ENCODE measurements at places on chromosomes 5 and 9. TPM values are rescaled to one million over a fixed set of nuclear protein-coding genes. Genes with fewer than 3 reads are reported as not detected.

The OR13C2 gene
- not detected for total RNA-seq

The PCDHAC1 gene
- 0.51 TPM for total RNA-seq

DNA sequence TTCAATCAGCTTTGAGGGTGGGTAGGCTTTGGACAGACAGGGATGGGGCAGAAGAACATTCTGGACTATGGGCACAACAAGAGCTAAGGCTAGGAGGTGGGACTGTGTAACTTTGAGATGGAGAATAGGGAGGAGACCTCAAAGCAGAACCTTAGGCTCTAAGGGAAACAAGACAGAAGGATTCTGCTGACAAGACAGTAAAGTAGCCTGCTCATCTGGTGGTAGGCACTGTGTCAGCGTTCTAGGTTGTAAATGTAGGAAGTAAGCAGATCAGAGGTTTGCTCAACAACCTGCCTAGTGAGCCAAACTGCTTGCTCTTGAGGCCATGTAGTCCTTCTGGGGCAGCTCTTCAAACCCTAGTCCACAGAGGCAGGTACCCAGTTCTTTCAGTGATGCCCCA lies 15.0 kb upstream of the IL12B start:
- H3K27ac ChIP-seq, result no peak overlapping the region
- no peak for DNase-seq
- H3K27me3 ChIP-seq, result peaks cover 4% of the 10 kb centered on the region

- DNase-seq, result no peak
- no peaks in the 10 kb centered on the region for H3K4me1 ChIP-seq
- H3K4me3 ChIP-seq, result no peak overlapping the region
- H3K27ac ChIP-seq, result no peak overlapping the region
- H3K36me3 ChIP-seq, result no peaks in the 10 kb centered on the region
Measured at GRCh38 chr9:95689669-95690068, 172.9 kb upstream of the PTCH1 start.

DNA sequence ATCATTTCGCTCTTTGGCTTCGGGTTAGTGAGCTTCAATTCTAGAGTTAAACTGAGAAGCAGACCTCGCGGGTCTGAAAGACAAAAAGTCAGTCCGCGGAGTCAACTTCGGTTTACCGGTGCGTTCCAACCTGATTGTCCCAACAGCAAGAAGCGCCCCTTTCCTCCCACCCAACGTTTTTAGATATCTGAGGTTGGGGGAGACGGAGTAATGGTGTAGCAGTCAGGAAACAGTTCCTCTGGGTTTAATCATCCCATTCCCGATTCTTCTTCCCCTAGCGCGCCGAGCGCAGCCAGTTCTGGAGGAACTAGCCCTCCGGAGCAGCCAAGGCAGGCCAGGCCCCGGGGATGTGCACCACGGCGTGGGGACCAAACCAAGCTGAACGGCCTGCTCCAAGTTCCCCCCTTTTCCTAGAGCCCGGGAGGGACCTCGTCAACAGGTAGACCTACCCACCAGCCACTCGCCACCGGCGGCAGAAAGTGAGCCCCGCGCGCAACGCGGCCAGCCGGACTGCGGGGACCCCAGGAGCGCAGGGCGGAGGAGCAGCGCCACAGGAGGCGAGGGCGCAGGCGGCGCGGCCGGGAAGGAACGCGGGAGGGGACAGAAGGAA lies 622 bp upstream of the ISL1 start:
- H3K27ac ChIP-seq, result no peak overlapping the region
- no peaks in the 10 kb centered on the region for H3K4me1 ChIP-seq
- H3K27me3 ChIP-seq, result peaks cover 22% of the 10 kb centered on the region
- peak overlapping the region; percentile 52 for H3K4me3 ChIP-seq
- no peak for DNase-seq

DNA sequence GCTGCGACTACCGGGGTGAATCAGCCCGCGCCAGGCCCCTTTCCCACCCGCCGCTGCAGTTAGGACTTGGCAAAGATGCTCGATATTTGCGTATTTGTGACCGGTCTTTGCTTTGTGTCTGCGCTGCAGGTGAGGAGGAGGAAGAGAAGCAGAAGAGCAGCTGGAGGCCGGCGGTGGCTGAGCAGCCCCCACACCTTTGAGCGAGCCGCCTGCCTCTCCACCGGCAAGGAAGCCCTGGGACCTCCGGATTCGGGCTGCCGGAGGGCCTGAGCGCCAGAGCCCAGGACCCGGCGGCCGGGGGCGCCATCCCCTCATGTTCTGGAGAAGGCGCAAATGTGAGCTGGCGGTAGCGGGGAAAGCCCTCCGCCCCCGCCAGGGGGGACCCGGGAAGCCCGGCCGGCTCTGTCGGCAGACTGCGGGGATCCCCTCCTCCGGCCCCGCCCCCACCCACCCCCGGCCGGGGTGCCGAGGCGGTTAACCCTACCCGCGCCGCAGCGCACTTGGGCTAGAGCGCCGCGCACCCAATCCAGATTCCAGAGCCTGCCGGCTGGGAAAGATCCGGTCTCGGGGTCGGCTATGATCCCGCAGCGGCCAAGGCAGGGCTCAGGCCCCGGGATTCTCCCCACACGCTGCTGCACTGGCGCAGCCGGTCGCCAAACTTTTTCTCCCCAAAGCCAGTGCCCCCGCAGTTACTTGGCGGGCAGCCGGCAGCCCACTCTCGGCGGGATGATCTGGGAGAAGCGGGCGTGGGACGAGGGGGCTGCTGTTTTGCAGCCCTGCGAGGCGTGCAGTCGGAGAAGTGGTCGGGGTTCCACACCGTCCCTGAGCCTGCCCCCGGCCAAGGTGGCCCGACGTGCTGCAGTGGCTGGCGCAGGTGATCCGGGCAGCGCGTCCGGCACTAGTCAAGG lies 800 bp upstream of the KCNN2 start:
- no peaks in the 10 kb centered on the region for H3K36me3 ChIP-seq
- no peak for DNase-seq
- H3K27me3 ChIP-seq, result peaks cover 31% of the 10 kb centered on the region
- H3K4me1 ChIP-seq, result no peaks in the 10 kb centered on the region

DNA sequence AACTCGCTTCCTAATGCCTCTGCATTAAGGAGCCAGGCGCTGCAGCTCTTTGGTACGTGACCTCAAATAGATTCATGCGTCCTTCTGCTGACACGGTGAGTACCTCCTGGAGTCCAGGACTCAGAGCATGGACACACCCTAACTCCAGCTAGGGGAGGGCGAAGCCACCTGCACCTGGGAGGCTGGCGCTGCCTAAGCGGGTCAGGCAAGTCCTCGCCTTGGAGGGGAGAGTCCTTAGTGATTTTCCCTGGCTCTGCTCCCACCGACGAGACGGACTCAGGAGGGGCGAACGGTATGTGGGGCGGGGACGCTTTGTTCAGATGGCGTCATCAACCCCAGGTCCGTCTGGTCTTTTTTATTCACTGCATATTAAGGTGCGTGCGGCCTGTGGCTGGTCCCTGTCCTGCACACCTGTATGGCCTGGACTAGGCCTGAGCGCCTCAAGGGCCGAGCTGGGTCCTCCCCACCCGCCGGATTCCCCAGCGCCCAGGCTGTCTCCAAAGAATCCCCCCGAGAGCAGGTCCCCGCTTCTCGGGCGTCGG lies 50.3 kb downstream of the NSUN2 start:
- no peaks in the 10 kb centered on the region for H3K36me3 ChIP-seq
- peak; percentile 10 for DNase-seq

GRCh38 chr9:38089387-38090165 lies 20.5 kb upstream of the SHB start:
- no peak overlapping the region for H3K4me3 ChIP-seq
- H3K36me3 ChIP-seq, result no peaks in the 10 kb centered on the region
- no peak overlapping the region for H3K27ac ChIP-seq
- no peaks in the 10 kb centered on the region for H3K4me1 ChIP-seq
- DNase-seq, result no peak
- no peaks in the 10 kb centered on the region for H3K27me3 ChIP-seq
